RWPE1 (cell line): ENCODE measurements at places on chromosomes 6 and 20.

GRCh38 chr6:64664480-64664879 is 1028.9 kb downstream of the PHF3 start:
- DNase-seq, result no peak

DNA sequence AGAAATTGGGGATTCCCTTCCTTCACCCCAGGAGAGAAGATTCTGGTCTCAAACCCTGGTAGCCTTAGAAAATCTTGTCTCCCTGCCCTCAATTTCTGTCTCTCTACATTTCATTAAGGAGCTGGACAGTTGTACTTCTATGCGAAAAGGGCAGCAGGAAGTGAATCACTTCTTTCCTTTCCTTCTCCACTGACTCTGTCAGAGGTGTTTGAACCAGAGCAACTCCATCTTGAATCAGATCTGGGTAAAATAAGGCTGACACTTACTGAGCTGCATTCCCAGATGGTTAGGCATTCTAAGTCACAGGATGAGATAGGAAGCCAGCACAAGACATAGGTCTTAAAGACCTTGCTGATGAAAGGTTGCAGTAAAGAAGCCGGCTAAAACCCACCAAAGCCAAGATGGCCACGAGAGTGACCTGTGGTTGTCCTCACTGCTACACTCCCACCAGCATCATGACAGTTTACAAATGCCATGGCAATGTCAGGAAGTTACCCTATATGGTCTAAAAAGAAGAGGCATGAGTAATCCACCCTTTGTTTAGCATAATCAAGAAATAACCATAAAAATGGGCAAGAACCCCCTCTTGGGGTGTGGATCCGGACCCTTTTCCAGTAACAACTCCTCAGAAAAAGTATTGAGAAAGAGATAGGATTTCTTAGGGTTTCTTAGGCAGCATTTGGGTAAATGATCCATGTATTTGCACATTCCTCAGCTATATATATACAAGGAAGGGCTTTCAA is 95.8 kb upstream of the PLCB4 start:
- DNase-seq, result no peak

GRCh38 chr6:22605736-22606135 is 36.4 kb downstream of the HDGFL1 start:
- DNase-seq, result no peak

DNA sequence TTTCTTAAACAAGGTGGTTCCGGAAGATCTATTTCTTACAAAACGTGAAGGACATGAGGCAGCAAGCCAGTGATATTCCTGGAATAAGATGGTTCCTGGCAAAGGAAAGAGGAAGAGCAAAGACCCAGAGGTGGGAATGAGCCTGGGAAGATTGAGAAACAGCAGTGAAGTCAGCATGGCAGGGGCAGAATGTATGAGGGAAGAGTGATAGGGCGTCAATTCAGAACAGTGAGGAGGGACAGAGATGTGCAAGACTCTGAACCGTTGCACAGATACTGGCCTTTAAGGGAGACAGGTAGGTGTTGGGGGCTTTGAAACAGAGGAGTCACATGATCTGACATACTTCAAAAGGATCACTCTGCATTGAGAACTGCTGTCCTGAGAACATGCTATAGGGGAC is 338.3 kb downstream of the CBLN4 start:
- no peak for DNase-seq

DNA sequence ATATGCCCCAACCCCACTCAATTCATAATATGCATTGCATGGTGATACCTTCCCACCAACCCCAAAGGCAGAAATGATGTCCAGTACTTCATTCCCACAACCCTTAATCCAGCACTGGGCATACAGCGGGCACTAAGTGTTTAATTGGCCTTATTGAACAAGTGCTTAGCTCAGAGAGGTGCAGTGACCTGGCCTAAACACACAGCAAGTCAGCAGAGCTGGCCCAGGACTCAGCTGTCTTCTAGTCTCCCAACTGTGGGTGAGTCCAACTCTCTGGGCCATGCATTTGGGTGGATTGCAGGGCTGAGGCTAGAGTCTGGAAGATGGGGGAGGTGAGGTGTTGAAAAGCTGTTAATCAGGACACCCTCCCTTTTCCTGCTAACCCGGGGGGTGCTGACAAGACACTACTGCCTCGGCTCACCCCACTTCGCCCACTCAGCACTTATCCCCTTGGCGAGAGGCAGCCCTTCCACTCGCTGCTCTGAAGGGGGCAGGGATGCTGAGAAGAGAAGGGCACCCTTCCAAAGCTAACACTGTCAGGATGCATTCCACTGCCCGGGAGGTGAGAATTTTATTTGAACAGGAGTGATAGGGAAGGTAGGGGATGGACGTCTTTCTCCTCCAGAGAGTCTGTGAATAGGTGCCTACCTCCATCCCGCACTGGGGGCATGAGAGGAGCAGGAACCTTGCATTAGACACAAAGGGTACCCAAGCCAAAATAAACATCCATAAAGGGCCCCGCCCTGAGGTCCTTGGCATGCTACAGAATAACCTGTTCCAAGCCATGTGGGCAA is 14.2 kb downstream of the KCNK5 start:
- DNase-seq, result no peak

- no peak for DNase-seq
These were observed 353.4 kb downstream of the RNGTT start for GRCh38 chr6:88609983-88610382.

GRCh38 chr6:88670369-88670768 is 293.0 kb downstream of the RNGTT start:
- no peak for DNase-seq
